Fibroblast of skin of scalp (primary cell): ENCODE measurements at places on chromosomes 6 and 20.

DNA sequence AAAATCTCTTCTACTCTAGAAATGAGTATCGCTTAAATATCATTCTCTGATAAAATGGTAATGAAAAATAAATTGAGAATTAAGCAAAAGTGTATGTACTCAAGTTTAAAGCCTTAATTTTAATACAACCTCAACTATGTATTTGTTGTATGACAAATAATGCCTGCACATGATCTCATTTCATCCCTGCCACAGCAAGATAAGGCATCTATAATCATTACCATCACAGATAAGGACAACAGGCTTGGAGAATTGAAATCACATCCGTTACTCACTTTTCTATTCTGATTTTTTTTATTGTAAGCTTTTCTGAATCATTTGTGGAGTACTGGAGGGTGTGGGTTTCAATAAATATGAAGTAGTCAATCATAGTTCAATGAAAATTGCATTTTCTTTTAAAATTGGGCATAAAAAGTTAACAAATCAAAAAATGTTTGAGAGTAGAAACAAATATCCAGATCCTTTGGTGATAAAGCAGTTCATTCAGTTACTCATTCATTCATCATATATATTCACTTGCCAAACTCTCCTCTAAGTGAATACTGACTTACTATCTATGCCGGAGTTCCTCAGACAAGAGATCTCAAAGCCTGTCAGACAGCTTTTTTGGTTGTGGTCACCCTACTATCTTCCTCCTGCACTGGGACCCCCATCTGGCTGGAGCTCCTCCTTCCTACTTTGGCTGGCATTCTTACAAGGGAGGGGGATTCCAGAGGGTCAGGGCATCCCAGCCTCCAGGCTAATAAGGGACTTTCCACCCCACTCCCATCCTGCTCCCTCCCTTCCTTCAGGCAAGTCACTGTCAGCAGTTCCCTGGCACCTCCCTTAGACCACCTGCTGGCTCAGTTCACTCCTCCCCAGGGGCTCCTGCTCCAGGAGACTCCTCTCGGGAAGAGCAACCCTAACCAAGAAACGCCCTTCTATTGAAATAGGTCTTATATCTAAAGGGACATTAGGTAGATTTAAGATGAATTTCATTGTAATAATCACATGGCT, 118.6 kb downstream of the OGFRL1 start:
- no peak for DNase-seq

DNA sequence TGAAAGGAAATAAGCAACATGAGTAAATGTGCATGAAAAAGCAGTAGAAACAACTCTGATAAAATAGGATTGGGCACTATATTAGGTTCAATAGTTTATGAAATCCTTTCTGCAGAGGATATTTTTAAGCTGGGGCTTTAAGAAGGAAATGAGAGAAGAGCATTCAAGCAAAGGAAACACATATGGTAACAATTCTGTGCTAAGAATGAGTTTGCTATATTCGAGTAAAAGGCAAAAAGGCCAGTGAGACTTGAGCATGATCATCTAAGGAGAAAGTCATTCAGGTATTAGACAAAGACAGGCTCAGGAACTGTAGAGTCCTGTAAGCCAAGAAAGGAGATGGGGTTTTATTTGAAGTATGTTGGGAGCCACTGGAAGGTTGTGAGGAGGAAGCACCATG, 387.1 kb upstream of the FLRT3 start:
- DNase-seq = no peak

DNA sequence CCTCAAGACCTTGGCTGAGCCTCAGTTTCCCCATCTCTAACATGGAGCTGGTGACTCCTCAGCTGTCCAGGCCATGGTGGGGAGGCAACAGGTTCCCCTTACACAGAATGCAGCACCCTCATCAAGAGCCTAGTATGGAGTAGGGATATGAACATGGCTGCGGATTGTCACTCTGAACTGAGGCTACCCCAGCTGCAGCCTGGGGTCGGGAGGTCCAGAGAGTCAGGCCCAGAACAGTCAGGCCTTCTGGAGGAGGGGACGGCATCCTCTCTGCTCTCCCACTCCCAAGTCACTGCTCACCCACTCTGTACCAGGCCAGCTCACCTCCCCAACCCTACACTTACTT, 1.4 kb upstream of the FOXS1 start:
- DNase-seq = no peak

- DNase-seq = no peak
Measured at GRCh38 chr6:75135876-75136275, 70.0 kb downstream of the COL12A1 start.

- no peak for DNase-seq
Measured at GRCh38 chr6:33668914-33669313, 42.6 kb downstream of the UQCC2 start.

GRCh38 chr6:158323561-158323958, 11.3 kb downstream of the TULP4 start:
- no peak for DNase-seq

DNA sequence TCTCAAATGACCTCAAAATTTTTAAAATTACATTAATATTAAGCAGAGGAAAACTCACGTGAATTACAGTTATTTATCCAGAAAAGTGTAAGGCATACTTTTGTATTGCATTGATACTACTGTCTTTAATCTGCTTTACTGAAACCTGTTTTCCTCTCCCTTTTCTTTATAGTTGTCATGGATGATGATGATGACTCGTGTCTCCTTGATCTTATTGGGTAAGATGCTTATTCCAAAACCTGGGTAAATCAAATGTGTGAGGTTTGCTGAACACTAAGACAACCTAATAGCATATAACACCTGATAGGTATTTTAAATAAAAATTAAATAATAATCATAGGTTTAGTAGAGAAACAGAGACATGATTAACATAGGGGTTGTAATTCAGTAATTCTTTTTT, 40.0 kb downstream of the BICRAL start:
- no peak for DNase-seq

DNA sequence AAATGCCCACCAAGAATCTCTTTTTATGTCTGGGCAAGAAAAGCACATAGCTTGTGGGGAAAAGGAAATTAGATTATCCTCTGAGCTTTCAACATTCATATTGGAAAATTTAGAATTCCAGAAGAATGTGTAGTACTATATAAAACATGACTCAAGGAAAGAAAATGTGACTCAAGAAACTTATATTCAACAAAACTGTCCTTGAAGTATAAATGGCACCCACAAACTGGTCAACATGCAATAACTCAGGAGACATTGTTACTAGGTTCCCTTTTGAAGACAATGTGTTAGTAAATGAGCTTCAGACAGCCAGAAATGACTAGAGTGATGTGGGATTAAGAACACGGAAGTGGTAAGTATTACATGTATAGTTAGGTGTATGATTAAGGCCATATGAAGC, 26.1 kb upstream of the TINAG start:
- DNase-seq = peak; percentile 88

GRCh38 chr20:64188091-64188490, 23.8 kb downstream of the MYT1 start:
- no peak for DNase-seq

DNA sequence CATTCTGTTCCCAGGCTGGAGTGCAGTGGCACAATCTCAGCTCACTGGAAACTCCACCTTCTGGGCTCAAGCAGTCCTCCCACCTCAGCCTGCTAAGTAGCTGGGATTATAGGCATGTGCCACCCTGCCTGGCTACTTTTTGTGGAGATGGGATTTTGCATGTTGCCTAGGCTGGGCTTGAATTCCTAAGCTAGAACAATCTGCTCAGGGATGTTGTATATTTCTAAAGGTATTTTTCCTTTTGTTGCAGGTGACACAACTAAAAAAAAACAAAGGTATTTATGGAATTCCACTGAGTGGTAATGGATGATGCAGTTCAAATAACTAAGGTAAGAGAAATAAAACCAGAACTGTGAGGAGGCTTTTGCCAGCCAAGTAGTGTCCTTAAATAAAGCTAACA, 49.7 kb downstream of the PTPRA start:
- no peak for DNase-seq

DNA sequence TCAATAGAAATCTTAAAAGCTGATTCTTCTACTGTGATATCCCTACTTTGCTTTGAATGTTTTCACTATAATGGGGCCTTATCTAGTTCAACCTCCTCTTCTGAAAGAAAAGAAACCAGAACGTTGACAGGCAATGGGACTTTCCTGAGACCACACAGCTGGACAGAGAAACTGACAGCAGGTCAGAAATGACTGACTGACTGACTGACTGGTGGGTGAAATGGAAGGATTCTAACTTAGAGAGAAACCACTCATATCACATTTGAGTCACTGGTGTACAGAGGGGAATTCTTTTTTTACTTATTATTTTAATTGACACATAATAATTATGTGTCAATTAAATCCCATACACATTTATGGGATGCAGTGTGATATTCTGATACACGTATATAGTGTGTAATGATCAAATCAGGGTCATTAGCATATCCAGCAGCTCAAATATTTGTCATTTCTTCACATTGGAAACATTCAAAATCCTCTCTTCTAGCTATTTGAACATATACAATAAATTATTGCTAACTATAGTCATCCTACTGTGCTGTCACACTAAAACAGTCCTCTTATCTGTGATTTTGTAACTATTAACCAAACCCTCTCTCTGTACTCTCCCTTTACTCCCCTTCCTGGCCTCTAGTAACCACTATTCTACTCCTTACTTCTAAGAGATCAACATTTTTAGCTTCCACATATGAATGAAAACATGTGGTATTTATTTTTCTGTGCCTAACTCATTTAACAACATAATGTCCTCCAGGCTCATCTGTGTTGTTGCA, 64.8 kb upstream of the NRSN1 start:
- DNase-seq = no peak

GRCh38 chr6:162200945-162201690, 526.4 kb downstream of the PRKN start:
- no peak for DNase-seq

GRCh38 chr20:56949318-56949717, 317.1 kb downstream of the BMP7 start:
- DNase-seq = no peak

DNA sequence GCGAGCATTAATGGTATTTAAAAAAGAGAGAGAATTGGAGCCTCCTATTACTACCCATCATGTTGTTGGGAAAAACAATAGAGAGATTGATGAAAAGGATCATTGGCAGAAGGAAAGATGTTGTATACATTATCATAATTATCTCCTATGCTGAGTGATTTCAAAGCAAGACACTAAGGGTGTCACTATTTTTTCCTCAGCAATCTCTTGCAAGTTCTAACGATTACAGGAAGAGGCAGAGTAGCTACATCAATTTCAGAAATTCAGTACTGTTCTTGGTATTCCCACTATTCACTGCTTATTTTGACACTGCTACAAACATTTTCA, 891.2 kb downstream of the C6orf118 start:
- no peak for DNase-seq

GRCh38 chr6:146433881-146434731, 109.5 kb upstream of the RAB32 start:
- DNase-seq = peak; percentile 22

GRCh38 chr6:137875058-137875520, 8.0 kb downstream of the TNFAIP3 start:
- no peak for DNase-seq

DNA sequence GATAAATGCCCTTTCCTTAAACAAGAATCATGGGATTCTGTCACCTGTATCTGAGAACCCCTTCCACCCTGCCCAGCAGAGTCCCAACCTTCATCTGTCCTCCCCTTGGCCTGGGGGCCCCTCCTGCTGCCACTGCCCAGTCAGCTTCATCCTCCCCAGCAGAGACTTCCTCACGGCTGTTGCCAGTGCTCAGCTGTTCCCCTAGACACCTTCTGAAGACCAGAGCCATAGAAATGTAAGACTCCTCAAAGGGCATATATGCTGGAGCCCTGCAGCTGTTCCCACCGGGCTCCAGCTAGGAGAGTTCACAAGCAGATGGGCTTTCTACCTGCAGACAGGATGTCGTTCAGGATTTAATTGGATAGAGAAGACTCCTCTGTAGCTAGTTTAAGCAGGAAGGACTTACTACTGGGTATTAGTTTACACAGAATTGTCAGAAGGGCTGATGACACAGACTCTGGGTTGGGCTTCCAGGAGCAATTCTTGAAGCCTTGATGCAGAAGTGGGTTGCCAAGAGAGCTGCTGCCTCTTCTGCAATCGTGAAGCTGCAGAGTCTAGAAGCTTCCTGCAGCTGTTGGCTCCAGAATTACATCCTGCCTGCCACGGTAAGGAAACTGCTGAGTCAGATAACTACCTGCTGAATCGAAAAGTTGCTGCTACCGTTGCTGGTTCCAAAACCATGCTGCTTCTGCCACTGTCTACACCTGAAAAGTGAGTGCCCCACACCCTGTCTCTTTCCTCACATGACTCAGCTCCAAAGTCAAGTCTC, 57.1 kb upstream of the MLN start:
- DNase-seq = no peak

DNA sequence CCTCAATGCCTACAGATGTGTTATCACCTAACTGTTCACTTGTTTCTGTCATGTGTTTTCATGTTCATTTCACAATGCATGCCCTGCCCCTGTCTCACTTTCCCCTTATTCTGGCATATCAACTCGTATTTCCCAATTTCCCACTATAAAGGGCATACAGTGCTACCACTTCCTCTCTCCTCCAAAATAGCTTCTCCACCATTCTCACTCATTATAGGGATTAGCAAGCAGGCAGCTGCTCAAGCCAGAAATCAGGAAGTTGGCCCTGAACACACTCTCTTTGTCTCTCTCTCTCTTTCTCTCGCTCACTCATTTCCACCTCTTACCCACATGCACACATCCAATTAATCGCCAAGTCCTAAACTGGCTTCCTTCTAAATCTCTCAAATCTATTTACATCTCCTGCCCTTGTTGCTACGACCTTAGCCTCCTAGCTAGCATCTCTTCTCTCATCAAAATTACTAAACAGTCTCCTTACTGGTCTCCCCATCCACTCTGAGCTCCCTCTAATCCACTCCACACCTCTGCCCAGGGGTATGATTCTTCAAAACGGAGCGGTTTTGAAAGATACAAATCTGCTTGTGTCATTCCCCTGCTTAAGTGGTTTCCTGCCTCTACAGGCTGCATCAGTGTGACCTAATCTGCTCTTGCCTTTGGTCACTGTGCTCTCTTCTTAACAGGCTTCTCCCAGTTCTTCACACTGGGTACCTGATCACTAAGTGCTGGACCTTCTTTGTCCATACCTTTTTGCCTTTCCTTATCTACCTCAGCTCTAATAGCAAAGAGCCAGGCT, 196.2 kb downstream of the BTBD9 start:
- no peak for DNase-seq

- DNase-seq = no peak
Measured at GRCh38 chr6:42162384-42162783, 10.8 kb upstream of the GUCA1A start.

GRCh38 chr6:10794239-10794638, 44.1 kb downstream of the MAK start:
- no peak for DNase-seq

GRCh38 chr6:52254731-52255378, 10.6 kb upstream of the IL17F start:
- DNase-seq = no peak

DNA sequence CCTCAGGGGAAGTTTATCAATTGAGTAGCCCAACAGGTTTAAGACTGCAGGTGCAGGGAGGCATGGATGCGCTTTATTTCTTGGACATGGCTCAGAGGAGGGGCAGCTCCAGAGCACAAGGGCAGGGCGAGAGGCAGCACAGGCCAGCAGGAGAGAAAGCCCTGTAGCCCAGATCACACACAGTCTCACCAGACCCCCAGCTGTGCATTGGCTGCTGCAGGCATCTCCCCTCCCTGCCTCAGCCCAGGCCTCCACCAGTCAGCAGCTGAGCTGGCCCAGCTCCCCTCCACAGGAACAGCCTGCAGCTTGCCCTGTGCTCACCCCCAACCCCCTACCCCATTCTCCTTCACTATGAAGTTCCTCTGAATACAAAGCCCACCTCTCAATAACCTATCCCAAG, 24.7 kb downstream of the MRPL14 start:
- peak; percentile 12 for DNase-seq

GRCh38 chr20:47487175-47487917, 14.3 kb upstream of the NCOA3 start:
- DNase-seq = no peak
